ENCODE measurements at places on chromosomes 4 and X.

- no peak for DNase-seq
These were observed 307 bp downstream of the ATG4A start for GRCh38 chrX:108091878-108092291.

GRCh38 chr4:100574607-100575006, 56.8 kb upstream of the EMCN start:
- no peak for DNase-seq

- DNase-seq: peak; percentile 59
These were observed 40.2 kb upstream of the EPGN start for GRCh38 chr4:74267998-74268606.

DNA sequence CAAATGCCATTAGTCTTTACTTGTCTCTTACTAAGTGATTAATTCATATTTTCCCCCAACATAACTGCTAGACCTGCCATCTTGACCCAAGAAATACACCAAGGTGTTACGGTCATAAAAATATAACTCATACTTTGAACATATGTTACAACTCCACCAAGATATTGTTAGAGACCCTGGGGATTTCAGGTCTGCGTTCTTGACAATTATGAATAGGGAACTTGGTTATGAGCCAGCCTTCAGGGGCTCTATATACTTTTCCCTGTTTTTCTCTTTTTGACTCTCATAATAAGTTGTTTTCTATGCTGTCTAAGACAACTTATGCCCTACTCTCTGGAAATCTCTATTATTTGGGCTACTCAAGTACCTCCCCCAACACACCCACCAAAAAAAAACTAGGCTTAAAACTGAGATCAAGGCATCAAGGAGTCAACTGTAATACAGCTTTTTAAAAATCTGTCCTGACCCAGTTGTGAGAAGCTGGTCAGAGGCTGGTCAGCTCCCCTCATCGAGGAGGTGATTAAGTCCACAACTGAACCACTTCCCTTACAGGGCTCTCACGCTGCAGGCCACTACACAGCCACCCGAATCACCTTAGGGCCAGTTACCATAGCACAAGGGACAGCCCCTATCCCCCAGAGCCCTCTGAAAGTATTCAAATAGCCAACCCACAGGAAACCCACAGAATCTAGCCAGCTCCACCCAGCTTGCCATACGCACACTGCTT, 10.5 kb upstream of the TLR3 start:
- no peak for DNase-seq

DNA sequence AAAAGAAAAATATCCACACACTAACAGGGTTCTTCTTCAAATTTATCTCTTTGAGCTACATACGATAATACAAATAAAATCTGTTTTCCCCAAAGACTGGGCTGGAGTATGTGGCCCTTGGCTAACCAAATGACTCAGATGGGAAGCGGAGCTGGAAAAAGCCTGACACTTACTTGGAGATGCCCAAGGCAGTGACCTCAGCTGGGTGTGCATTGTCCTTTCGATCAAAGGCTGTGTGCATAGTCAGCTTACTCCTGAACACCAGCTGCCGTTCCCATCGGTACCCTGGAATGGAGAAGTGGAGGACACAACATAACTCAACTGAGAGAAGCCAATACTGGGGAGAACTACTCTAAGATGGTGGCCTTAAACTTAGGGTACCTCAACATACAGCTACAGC, 95.1 kb downstream of the CDS1 start:
- DNase-seq: no peak

- DNase-seq: no peak
These were observed 36.3 kb downstream of the CORIN start for GRCh38 chr4:47801481-47802002.

DNA sequence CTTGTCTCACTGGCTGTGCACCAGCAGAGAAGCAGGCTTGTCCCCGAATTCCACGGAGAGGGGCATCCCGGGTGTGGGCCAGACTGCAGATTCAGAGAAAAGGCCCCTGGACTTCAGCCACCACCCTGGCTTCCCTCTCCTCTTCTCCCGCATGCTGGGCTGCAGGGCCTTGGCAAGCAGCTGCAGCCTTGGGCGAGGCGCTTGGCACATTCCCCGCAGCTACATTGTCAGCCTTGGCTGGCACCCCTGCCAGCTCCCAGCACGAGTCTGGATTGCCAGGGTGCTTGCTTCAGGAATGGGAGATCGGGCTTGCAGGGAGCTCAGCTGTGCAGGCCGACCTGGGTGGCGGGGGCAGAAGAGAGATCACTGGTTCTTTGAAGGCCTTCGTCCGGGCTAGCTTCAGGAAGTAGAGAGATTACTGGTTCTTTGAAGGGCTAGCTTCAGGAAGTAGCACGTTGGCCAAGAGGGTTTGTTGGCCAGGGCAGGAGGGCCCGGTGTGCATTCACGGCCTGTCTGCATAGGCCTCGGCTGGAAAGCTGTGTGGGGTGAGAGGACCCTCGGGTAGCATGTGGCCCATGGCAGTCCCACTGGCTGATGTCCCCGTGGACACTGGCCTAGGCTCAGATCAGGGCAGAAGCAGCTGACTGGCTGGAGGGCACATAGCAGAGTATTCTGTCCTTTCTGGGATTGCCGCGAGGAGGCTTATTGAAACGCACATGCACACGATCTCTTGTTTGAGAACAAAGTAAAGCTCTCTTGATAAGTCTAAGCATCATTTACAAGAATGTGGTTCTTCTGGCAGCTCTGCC, 2.7 kb downstream of the ABCD1 start:
- DNase-seq: peak; percentile 23

- DNase-seq: no peak
These were observed 61.4 kb downstream of the ANKRD17 start for GRCh38 chr4:73197220-73197619.

GRCh38 chr4:53617101-53617680, 25.9 kb upstream of the LNX1 start:
- DNase-seq: no peak

DNA sequence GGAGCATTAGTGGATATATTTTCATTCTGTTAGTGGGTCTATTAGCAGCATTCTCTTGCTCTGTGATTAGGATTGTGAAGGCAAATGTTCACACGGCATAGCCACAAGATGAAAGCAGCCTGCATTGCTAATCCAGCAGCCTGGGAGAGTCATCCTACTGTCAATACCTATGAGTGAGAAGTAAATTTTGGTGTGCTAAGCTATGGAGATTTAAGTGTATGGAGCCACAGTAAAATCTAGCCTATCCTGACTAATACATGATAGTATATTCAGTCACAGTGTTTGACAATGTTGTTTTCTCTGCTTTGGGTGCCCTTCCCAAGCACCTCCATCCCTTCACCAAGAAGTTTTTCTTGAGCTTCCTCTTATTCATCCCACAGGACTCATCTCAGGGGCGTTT, 47.2 kb upstream of the TMPRSS11F start:
- no peak for DNase-seq

DNA sequence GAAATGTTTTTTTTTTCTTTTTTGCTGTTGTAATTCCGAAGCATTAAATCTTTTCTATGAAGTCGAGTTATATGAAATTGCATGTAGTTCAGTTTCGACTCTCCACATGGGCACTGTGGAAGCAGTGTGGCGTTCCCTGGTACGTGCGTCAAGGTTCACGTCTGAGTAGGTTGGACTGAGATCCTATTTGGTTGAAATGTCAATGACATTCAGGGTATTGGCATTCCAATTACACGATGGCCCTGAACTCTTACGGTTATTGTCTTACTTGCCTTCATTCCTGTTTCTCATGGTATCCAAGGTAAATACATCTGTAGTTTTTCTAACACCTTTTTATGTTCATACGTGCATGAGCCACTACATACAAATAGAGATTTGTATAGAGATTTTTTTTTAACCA, 128.8 kb downstream of the SORBS2 start:
- no peak for DNase-seq

- DNase-seq: peak; percentile 49
These were observed 4.2 kb downstream of the CENPVL3 start for GRCh38 chrX:51614353-51615012.

DNA sequence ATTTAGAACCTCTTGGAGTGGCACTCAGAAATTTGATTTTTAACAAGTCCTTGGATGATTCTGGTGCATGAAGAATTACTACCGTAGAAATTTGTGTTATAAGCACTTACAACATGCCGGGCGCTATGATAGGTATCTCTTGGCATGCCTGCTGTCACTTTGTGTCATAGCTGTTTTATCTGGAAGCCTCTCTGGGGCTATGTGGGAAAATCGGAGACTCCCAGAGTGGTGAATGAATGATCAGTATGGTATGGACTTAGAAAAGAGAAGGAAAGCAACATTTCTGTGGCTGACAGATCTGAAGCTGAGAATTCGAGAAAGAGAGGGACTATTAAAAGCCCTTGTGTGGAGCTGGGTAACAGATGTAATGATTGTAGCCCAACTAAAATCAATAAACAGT, 177.4 kb upstream of the MAMLD1 start:
- DNase-seq: no peak

- DNase-seq: no peak
These were observed 48.7 kb upstream of the BCOR start for GRCh38 chrX:40146262-40147125.

DNA sequence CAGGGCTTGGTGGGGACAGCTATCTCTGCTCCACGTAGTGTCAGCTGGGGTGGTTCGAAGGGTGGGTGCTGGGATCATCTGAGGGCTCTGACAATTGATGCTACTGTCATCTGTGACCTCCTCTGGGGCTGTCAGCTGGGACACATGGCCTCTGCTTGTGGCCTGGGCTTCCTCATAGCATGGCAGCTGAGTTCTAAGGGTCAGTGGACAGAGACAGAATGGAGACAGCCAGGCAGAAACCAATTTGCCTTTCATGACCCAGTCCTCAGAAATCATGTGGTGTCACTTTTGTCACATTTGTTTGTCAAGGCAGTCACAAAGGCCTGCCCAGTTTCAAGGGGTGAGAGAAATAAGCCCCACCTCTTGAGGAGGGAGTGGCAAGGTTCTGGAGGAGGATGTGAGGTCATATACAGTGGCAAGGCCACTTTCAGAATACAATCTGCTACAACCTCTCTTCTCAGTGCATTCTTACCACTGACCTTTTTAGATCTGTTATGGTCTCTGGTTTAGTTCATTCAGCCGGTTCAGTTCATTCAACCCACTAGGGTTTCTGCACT, 103.6 kb upstream of the BCOR start:
- DNase-seq: no peak

Measured in AG08395 (cell line).